ENCODE measurements at places on chromosomes 6 and 20.

GRCh38 chr6:107064579-107065065 lies 36.6 kb downstream of the MTRES1 start:
- DNase-seq: no peak

- no peak for DNase-seq
These were observed 35.2 kb upstream of the OVOL2 start for GRCh38 chr20:18092890-18093289.

DNA sequence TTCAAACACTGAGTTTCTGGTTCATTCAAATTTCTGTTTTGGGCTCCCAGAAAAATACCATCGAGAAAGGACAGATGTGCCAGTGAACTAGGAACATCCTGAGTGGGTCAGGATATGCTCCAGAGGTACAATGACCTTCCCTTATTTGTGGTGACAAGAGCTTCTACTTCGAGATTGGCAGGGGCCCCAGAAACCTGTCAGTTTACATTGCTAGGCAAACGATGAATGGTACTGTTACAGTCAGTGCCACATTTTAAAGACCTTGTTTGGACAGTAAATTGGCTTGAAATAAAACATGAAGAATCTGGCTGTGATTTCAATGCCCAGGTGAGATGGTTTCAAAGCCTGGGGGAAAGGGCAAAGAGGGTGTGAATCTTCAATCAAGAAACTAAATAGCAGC lies 454.5 kb upstream of the ID4 start:
- no peak for DNase-seq

DNA sequence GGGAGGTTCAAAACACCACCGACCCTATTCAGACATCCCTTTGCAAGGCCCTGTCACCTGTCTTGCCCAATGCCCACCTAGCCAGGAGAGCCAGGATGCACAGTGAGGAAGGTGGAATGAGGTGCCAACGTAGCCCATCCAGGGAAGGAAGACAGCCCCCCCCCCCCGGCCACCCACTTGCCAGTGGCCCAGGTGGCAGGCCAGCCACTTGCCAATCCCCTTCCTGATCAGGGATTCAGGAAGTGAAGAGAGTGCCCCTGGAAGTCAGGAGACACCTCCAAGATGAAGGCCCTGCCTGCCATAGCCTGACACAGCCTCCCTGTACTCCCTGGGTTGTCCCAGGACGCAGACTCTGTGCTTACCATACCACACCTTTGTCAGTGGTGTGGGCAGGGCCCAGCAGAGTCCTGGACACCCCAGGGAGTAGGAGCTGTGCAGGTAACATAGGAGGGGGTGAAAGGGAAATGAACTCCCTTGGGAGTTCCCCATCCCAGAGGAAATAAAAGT lies 54.7 kb downstream of the MRPL14 start:
- DNase-seq: no peak

GRCh38 chr6:158868122-158868480 lies 48.9 kb upstream of the EZR start:
- no peak for DNase-seq

GRCh38 chr20:9506964-9507369 lies 7.4 kb upstream of the LAMP5 start:
- DNase-seq: no peak

- no peak for DNase-seq
These were observed 47.7 kb downstream of the STAU1 start for GRCh38 chr20:49140411-49140810.

GRCh38 chr20:698276-698675 lies 22.7 kb upstream of the SCRT2 start:
- DNase-seq: no peak

GRCh38 chr20:24405810-24406209 lies 63.6 kb upstream of the SYNDIG1 start:
- no peak for DNase-seq

DNA sequence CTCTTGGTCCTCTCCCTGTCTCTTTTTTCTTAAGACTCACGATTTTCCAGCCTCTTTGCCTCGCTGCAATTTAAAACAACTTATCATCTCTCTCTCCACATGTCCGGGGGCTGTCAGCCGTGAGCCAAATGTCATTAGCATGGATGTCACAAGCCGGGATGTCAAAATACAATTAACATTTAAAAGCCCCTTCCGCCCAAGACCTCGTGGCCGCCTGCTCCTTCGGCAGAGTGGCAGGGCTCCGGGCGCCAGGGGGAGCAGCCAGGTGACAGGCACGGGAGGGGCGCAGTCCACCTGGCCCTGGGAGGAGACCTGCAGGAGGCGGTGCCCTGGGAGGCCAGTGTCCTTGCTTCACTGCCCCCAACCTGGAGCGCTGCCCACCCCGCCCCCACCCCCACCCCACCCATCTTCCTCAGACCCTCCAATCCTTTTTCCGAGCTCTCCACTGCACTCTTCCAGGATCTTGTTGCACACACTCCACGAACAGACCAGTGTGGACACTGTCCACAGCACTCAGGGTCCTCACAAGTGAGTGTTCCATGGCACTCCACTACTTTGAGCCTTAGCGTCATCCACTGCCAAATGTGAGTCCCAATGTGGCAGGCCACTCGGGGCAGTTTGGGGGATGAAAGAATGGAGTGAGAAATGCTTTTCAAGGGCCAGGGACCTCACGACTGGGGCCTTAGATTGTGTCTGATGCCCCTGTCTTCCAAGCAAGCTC lies 5.6 kb upstream of the GRM4 start:
- no peak for DNase-seq

GRCh38 chr6:34897130-34897529 lies 8.1 kb downstream of the ANKS1A start:
- no peak for DNase-seq

DNA sequence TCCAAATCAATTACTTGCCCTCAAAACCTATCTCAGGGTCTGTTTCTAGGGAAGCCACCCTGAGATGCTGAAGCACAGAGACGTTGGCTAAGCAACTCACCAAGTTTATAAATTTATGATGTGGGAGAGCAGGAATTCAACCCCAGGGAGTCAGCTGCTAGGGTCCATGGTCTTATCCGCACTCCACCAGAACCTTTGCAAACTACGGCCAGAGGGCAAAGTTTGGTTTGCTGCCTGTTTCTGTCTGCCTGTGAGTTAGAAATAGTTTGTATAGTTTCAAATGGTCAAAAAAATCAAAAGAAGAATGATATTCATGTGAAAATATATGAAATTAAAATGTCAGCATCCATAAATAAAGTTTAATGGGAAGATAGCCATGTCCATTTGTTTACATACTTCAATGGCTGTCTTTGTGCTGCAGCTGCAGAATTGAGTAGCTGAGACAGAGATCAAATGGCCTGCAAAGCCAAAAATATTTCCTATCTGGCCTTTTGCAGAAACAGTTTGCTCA lies 83.7 kb upstream of the ZFP64 start:
- DNase-seq: no peak

- DNase-seq: no peak
These were observed 25.8 kb upstream of the SNRPC start for GRCh38 chr6:34731393-34732060.

GRCh38 chr6:112216662-112217551 lies 37.5 kb downstream of the LAMA4 start:
- no peak for DNase-seq

GRCh38 chr20:57612436-57612835 lies 7.8 kb downstream of the ZBP1 start:
- DNase-seq: no peak

GRCh38 chr6:29847871-29848630 lies 20.4 kb downstream of the HLA-G start:
- DNase-seq: peak; percentile 55
